ENCODE measurements at places on chromosomes 4 and X. TPM values are rescaled to one million over a fixed set of nuclear protein-coding genes. Genes with fewer than 3 reads are reported as not detected.

DNA sequence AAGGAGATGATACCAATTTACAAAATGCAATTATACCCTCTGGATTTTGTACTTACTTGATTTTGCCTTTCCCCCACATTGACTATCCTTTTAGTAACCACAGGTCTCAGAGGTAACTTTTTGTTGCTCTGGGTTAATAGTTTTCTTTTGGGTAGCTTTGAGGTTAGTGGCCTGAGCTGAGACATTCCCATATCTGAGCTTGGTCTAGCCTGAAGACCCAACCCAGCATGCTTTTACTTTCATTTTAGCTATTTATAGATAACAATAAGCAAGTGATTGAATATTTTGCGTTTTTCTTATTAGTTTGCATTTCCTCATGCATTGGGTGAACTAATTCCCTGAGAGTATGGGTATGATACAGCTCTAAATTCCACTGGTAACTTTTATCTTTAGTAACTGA, 11.8 kb downstream of the HTN1 start:
- DNase-seq = no peak
- no peak overlapping the region for H3K4me3 ChIP-seq
- no peak overlapping the region for H3K27ac ChIP-seq
- no peaks in the 10 kb centered on the region for H3K4me1 ChIP-seq
- no peaks in the 10 kb centered on the region for H3K27me3 ChIP-seq
- H3K36me3 ChIP-seq = no peaks in the 10 kb centered on the region

GRCh38 chrX:19382555-19383145, 38.9 kb downstream of the PDHA1 start:
- no peaks in the 10 kb centered on the region for H3K36me3 ChIP-seq
- no peaks in the 10 kb centered on the region for H3K27me3 ChIP-seq
- no peak overlapping the region for H3K4me3 ChIP-seq
- H3K27ac ChIP-seq = no peak overlapping the region
- DNase-seq = peak; percentile 63
- no peaks in the 10 kb centered on the region for H3K4me1 ChIP-seq

DNA sequence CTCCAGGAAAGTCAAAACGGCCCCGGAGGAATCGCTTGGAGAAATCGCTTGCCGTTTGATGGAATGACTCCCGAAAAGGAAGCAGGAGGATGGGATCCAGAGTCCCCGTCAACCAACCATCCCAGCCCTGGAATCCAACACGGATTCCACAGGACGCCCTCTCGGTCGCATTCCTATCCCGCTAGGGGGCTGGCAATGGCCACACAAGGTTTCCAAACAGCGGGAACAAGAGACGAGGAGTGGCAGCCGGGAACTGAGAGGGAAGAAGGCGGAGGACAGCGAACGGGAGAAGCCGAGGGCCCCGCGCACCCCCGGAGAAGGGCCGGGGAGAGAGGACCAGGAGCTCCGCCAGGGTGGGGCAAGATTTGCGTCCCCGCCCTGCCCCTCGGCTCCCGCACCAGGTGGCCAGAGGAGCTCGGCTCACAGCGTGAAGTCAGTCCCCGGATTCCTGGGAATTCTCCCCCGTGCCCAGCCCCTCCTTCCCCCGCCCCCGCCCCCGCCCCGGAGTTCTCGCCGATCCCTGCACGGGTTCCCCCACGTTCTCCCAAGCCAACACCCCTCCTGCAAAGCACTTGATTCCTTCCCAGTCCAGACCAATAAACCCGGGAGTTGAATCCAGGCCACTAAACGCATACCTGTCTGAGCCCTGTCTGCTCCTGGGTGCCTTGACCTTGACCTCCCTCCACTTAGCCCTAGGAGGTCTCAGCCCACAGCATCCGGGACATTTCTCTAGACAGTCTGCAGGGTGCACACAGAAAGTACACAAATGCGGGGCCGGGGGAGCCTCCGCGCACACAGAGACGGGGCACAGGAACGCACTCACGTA, 1.4 kb downstream of the PDZD4 start:
- peak overlapping the region; percentile 24 for H3K4me3 ChIP-seq
- peaks cover 40% of the 10 kb centered on the region for H3K27me3 ChIP-seq
- no peaks in the 10 kb centered on the region for H3K4me1 ChIP-seq
- no peak overlapping the region for H3K27ac ChIP-seq
- DNase-seq = no peak

DNA sequence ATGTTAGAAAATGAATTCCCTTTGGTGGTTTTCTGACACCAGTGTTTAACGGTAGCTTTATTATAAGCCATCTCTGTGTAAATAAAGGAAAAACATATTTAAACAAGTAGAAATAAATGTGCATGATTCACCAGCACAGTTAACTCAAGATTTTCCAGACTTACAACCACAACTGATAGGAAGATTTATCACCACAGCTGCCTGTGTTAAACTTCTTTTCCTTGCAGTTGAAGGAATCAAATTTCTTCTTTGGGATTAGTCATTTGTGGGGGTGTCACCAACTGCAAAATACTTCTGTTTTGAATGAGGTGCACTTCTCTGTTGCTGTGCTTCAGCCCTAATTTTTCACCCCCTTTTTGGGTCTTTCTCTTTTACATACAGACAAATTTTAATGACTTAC, 128.1 kb upstream of the STK26 start:
- no peaks in the 10 kb centered on the region for H3K36me3 ChIP-seq
- no peak overlapping the region for H3K27ac ChIP-seq
- no peaks in the 10 kb centered on the region for H3K4me1 ChIP-seq
- DNase-seq = no peak
- peaks cover 5% of the 10 kb centered on the region for H3K27me3 ChIP-seq

DNA sequence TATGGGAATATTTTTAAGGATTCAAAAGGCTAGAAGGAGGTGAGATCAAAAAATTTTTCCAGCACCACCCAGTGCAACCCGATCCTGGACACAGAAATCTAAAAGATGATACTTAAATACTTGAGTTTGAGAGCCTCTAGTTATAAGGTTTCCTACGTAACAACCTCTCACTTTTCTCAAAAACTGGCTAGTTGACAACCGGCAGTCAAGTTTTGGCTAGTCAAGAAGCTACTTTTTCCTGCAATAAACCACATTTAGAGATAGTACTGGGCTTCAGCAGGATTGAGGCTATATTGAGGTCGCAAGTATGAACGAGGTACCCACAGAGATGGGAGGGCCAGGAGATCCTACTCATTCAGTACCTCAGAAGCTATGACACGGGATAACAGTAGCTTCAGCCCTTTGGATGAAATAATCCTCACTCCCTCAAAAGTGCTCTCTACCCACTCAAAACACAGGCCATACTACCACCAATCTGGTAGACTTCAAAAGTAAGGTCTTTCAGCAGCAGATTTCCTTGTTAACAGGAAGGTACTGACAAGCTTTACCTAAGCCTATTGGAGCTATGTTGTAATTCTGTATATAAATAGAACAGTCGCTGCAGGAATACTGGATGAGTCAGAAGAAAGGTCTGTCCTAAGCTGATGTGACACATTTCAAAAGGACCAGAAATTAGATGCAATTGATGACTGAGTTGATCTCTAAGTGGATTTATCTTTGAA, 1.5 kb upstream of the TSPAN5 start:
- H3K27me3 ChIP-seq = no peaks in the 10 kb centered on the region
- DNase-seq = no peak
- H3K36me3 ChIP-seq = no peaks in the 10 kb centered on the region

DNA sequence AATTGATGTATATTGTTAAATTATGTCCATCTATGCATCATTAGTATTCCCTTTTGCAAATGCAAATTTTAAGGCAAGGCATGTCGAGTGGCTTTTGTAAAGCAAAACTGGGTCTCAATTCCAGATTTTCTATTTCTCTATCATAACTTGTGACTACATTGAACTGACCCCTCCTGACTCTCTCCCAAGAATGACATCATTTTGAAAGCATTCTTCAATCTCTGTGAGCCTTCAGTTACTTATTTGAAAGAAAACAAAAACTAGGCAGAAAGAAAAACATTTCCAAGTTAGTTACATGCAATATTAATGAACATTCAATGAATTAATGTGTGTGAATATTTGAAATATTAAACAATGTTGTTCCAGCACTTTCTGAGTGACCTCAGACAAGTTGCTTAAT, 314.3 kb upstream of the CLNK start:
- H3K36me3 ChIP-seq = no peaks in the 10 kb centered on the region
- H3K27ac ChIP-seq = no peak overlapping the region
- no peaks in the 10 kb centered on the region for H3K27me3 ChIP-seq
- no peak overlapping the region for H3K4me3 ChIP-seq

Gene FHDC1
- total RNA-seq = 14.0 TPM

GRCh38 chr4:102828497-102828808, 1.1 kb upstream of the UBE2D3 start:
- H3K27me3 ChIP-seq = no peaks in the 10 kb centered on the region
- DNase-seq = no peak
- peaks cover 5% of the 10 kb centered on the region for H3K4me1 ChIP-seq
- H3K4me3 ChIP-seq = peak overlapping the region; percentile 82

- no peaks in the 10 kb centered on the region for H3K36me3 ChIP-seq
- H3K4me3 ChIP-seq = no peak overlapping the region
- no peaks in the 10 kb centered on the region for H3K27me3 ChIP-seq
- no peak overlapping the region for H3K27ac ChIP-seq
Measured at GRCh38 chrX:12891915-12892506, 14.4 kb upstream of the TLR8 start.

DNA sequence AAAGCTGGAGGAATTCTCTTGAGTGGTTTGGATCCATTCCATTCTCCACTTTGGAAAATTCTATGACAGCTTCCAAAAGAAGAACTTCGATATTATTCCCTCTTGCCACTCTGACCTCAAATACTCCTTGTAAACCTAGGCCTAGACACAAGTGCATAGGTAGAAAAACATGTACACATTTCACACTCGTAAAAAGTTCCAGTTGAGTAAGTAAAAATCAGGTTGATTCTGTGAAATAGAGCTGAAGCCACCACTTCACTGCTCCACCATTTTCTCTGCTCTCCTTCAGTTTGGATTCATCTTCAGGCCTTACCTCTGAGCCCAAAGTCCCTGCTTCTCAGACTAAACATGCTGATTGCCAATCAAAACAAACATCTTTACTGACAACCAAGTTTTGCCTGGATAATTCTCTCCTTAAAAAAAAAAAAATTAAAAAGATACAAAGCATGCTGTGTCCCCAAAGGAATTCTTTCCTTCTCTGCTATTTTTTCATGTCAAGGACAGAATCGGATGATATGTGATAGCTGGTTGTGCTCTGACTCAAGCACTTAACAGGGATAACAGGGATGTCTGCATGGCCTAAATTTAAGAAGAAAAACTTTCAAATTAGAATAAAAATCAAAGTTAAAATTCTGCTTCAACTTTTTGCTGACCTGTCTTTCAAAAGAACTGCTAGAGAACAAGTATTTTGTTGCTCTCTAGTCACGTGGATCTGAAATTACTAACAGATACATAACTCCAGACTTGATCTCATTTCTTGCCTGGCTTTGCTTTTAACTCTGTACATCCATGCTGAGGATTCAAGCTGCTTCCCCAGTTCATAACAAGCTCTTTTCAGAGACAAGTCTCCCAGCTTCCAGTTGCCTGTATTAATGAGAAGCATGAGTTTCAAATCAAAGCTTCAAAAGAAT, 420.9 kb upstream of the INTU start:
- no peaks in the 10 kb centered on the region for H3K27me3 ChIP-seq
- no peaks in the 10 kb centered on the region for H3K4me1 ChIP-seq
- H3K36me3 ChIP-seq = no peaks in the 10 kb centered on the region
- no peak overlapping the region for H3K27ac ChIP-seq

DNA sequence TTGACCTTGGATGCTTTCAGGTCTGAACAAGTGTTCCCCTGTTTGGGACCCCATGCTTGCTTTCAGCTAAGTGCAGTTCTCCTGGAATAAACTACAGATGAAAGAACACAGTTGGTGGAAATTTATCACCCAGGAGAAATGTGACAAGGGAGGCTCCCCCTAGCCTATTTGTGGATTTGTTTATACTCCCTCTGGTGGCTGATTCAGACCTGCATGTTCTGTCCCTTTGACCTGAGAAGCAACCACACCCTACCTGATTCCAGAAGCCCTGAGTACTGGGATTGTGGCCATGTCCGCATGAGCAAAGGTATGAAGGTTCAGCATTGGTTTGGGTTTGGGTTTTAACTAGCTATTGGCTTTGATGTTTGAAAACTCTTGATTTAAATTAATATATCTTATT, 440.9 kb downstream of the MID1IP1 start:
- H3K4me1 ChIP-seq = no peaks in the 10 kb centered on the region
- H3K4me3 ChIP-seq = no peak overlapping the region
- DNase-seq = peak; percentile 64
- H3K27me3 ChIP-seq = no peaks in the 10 kb centered on the region
- H3K36me3 ChIP-seq = no peaks in the 10 kb centered on the region
- H3K27ac ChIP-seq = no peak overlapping the region

DNA sequence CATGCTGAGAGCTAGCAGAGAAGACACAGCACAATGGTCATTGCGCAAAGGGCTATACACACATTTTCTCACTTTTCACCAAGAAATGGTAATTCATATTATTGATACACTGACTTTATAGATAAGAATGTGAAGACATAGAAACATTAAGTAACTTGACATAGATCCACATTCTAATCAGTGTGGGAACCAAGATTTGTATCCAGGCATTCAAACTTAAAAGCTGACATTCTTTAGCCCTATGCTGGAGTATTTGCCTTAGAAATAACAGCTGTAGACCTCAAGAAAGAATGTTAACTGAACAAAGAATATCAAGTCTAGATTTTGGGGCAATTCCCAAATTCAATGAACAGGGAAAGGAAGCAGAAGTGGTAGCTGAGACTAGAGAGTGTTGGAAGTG, 384.8 kb downstream of the IL15 start:
- no peak overlapping the region for H3K27ac ChIP-seq
- no peak for DNase-seq
- no peaks in the 10 kb centered on the region for H3K4me1 ChIP-seq
- no peaks in the 10 kb centered on the region for H3K36me3 ChIP-seq

DNA sequence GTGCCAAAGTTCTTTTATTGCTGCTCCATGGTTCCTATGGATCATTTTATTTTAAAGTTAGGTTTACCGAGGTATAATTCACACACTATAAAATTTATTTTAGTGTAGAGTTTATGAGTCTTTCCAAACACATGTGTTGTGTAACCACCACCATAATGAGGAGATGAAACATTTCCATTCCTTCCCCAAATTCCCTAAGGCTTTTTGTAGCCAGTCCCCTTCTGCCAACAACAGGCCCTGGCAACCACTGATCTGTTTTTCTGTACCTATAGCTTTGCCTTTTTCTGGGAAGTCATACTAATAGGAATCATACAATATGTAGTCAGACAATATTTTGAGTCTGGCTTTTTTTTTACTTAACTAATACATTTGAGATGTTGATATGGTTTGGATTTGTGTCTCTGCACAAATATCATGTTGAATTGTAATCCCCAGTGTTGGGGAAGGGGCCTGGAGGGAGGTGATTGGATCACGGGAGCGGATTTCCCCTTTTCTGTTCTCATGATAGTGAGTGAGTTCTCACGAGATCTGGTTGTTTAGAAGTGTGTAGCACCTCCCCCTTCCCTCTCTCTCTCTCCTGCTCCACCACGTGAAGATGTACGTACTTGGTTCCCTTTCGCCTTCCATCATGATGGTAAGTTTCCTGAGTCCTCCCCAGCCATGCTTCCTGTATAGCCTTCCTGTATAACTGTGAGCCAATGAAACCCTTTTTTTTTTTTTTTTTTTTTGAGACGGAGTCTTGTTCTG, 59.6 kb upstream of the DHX15 start:
- peak overlapping the region; percentile 44 for H3K27ac ChIP-seq
- H3K27me3 ChIP-seq = no peaks in the 10 kb centered on the region
- no peaks in the 10 kb centered on the region for H3K36me3 ChIP-seq
- no peak overlapping the region for H3K4me3 ChIP-seq
- H3K4me1 ChIP-seq = peaks cover 11% of the 10 kb centered on the region
- peak; percentile 18 for DNase-seq
